Breast epithelium (tissue), 4 donors: ENCODE measurements at places on chromosomes 4 and X. TPM values are rescaled to one million over a fixed set of nuclear protein-coding genes. Genes with fewer than 3 reads are reported as not detected.

DNA sequence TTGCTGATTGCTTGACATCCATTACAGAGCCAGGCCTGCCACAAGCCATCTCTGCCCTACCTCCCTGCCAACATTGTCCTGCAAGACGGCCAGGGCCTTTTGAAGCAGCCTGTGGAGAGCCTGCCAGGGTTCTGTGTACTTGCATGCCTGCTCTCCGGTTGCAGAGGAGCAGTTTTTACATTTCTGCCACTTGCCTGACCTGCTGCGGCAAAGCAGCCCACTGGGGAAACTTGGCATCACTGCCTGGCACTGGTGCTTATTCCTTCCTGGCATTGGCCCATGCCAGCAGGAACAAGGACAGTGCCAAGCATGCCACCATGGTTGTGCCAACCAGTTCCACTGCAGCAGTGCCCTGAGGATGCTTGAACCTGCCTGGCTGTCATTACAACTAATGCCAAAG lies 167.1 kb downstream of the NHS start:
- peak; percentile 47 for DNase-seq

DNA sequence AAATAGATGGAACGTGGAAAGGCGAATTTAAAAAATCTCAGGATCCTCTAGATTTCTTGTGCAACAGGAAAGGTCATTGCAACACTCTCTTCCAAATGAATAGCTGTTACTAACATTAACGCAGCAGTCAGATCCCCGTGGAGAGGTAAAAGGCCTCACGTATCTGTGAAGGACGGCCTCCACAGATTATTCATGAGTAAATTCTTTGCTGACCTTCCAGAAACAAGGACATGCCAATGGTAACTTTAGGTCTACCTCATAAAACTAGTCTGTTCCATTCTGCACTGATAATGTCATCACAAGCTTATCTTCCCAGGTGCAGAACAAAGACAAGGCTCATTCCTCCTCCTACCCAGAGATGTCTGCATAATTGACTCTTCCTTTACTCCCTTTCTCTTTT lies 16.1 kb upstream of the REPS2 start:
- no peak for DNase-seq

GRCh38 chrX:143669395-143669794 lies 33.5 kb upstream of the SLITRK4 start:
- DNase-seq: no peak

- DNase-seq: no peak
Observed at GRCh38 chr4:52172166-52172565, 121.1 kb downstream of the SPATA18 start.

GRCh38 chr4:33063241-33063640 lies 2343.1 kb downstream of the PCDH7 start:
- no peak for DNase-seq

DNA sequence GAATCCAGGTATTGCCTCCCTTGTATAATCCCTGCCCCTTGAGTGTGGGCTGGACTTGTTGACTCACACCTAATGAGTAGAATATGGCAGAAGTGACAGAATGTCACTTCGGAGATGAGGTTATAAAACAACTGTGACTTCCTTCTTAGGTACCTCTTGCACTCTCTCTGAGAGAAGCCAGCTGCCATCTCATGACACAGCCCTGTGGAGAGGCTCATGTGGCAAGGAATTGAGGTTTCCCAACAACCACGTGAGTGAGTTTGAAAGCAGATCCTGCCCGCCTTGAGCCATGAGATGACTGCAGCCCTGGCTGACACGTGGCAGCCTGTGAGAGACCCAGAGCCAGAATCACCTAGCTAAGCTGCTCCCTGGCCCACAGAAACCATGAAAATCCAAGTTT lies 13.5 kb downstream of the ASB11 start:
- DNase-seq: no peak

DNA sequence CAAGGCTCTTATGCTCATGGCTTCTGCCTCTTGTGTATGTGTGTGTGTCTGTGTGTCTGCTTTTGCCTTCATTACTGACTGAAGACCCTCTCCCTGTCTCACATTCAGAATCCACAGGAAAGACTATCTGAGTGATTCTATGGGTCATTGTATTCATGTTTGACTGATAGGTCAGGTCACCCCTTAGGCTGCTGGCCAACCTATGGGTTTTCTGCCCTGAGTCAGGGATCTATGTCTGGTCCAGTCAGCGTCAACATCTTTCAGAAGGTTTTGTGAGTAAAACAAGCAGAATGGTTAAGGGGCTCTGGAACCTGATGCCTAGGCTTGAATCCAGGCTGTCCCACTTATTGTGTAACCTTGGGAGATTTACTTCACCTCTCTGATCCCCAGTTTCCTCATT lies 30.5 kb downstream of the NHSL2 start:
- no peak for DNase-seq

DNA sequence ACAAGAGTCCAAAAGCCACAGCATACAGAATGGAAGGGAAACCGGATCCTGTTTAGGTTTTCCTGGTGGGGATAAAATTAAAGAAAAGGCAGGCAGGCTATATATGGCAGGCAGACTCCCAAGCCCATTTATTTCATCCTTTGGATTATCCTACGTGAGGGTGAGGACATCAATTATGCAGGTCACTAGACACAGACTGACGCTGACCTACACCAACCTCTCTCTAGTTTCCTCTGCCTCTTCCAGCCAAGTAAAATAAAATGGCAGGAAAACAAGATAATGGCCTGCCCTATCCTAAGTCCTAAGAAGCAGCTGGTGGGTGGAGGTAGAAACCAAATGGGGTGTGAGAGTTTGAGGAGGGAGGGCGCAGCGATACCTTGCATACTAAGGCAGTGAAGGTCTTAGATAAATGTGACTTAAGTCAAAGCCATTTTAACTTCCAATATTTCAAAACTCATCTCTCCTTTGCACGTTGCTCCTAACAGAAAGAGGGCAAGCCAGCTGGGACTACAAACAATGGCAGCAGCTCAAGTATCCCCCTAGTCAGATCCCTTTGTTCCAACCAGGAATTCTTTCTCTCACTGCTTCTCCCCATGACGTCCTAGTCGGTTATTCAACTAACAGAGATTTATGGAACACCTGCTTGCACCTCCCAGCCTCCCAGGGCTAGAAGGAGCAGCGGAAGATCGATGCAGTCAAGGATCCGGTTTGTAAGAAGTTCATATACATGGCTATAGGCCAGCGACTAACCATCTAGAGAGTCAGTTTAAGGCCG lies 72.8 kb downstream of the IRF2 start:
- no peak for DNase-seq

- DNase-seq: no peak
Observed at GRCh38 chrX:11423362-11423818, 130.2 kb downstream of the AMELX start.

Gene ZRSR2
- 8.9 TPM for total RNA-seq

Gene MAGIX
- total RNA-seq: 4.9 TPM

Gene TLR1
- total RNA-seq: 13.1 TPM
